ENCODE measurements at places on chromosomes 6 and 20.

DNA sequence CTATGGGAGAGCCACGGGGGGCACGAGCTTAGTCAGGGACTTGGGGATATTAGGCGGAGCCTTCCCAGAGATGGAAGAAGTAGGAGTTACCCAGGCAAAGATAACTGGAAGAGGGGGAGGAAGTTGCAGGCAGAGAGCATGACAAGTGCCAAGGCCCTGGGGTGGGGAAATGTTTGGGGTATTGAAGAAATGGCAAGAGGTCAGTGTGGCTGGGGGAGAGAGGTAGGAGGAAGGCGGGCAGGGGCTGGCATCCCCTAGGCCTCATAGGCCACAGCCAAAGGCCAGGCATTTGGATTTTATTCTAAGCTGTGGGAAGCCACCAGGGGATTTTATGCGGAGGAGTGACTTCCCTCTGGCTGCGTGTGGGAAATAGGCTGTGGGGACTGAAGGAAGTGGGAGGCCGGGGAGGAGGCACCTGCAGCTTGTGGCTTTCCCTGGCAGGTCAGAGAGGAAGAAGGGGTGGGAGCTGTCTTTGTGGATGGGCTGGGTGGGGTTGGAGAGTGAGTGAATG, 22.7 kb downstream of the SNAI1 start:
- DNase-seq: no peak

DNA sequence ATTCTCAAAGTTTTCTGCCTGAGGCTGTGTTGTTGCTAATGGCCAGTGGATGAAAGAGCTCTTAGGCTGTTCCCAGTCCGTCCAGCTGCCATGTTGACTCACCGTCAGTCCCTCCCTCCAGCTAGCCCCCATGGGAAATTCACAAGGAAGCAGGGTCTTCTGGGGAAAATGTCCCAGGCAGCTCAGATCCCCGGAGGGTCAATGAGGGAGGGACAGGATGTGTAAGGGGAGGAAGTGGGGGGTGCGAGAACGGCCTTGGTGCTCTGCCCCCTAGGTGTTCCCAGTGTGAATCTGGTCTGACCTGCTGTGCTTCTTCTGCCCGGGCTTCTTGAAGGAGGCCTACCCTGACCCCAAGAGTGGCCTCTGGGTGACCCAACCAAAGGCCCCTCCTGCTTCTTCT, 65.9 kb downstream of the CEBPB start:
- no peak for DNase-seq

GRCh38 chr20:15603978-15604805, 969.1 kb downstream of the KIF16B start:
- DNase-seq: no peak

DNA sequence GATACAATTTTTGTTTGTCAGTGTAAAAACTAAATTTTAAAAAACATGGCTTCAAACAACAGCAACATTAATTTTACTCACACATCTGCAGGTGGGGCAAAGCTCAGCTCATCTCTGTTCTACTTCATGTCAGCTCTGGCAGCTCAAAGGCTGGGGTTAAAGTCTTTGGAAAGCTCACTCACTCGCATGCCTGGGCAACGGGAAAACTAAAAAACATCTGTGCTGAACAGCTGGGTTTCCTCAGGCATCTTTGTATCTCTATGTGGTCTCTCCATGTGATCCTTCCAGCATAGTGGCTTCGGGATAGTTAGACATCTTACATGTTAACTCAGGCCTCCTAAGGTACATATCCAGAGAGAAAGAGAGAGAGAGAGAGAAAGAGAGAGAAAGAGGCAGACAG, 499.6 kb downstream of the RFPL4B start:
- DNase-seq: no peak

- DNase-seq: no peak
Measured at GRCh38 chr6:15409301-15410125, 163.6 kb downstream of the JARID2 start.

DNA sequence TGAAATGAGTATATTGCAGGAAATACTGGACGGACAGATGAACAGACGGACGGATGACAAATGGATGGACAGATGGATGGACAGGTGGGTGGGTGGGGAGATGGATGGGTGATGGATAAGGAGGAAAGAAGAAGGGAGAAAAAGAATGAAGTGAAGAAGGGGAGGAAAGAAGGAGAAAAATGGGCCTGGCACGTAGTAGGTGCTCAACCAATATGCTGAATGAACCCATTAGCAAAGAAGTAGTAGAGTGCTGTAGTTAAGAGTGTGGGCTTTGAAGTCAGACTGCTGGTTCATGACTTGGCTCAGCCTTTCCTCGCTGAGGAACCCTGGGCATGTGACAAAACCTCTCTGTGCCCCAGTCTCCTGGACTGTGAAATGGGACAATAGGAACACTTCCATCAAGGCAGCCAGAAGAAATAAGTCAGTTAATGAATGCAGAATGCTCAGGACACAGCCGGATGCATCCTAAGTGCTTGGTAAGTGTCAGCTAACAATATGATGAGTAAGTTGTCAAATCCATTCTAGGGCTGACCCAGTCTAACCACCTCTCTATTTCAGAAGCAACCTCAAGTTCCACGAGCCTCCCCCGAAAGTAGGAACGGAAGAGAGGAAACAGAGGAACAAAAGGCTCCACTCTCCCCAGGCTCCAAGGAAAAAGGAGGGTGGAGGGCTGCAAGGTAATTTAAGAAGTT, 37.9 kb downstream of the PREX1 start:
- DNase-seq: no peak
